ENCODE measurements at places on chromosomes 7 and 10.

DNA sequence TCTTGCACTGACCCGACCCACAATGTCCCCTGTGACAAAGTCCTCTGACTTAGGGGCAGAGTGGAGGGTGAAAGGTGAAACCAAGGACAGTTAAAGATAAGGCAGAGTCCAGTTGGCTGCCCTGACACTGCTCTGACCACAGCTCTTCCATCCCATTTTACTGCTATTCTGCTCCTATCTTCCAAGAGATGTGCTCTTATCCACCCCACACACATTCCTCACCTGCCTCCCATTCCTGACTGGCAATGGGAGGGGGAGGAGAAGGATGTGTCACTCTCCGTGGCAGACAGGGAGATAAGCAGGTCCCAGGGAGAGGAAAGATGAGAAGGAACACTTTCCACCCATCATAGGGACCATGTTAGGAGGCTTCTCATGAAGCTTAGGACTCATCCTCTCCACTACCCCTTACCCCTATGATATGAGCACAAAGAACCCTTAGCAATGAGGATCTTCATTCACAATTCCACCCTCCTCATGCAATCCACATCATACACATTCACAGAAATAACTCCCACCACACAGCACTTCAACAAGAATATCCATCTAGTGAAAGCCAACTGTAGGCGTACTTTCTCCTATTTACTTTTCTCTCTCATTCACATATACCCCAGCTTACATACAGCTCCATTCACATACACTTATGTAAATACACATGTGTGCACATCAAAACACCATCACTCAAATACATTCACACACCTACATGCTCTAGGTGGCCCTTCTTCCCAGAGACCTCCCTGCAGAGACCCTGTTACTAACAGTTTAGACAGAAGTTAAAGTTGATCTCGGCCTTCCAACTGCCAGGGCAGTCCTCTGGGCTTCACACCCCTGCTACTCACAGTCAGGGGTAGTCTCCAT lies 6.6 kb downstream of the SYNPO2L start:
- DNase-seq = no peak

DNA sequence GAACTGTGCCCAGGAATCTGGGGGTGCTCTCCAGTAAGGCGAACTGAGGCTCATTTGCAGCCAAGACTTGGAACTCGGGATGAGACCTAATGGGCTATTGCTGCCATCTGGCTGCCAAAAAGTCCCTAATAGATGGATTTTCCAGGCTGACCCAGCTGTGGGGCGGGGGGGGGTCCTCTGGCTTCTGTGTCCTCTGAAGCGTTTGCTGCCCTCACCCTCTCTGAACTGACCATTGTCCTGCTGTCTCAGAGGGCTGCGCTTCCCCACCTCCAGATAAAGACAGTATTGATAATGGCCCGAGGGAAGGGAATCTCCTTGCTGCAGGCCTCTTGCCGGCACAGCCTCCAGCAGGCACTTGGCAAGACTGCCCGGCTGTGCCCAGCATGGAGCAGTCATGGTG lies 46.6 kb downstream of the CLEC2L start:
- DNase-seq = no peak

GRCh38 chr10:1287487-1287886 lies 231.3 kb downstream of the WDR37 start:
- DNase-seq = no peak

GRCh38 chr7:110336423-110336822 lies 754.5 kb upstream of the LRRN3 start:
- no peak for DNase-seq

- DNase-seq = peak; percentile 74
These were observed 23.6 kb upstream of the SRI start for GRCh38 chr7:88243345-88243909.

GRCh38 chr10:72525277-72525676 lies 100.6 kb downstream of the MICU1 start:
- no peak for DNase-seq

DNA sequence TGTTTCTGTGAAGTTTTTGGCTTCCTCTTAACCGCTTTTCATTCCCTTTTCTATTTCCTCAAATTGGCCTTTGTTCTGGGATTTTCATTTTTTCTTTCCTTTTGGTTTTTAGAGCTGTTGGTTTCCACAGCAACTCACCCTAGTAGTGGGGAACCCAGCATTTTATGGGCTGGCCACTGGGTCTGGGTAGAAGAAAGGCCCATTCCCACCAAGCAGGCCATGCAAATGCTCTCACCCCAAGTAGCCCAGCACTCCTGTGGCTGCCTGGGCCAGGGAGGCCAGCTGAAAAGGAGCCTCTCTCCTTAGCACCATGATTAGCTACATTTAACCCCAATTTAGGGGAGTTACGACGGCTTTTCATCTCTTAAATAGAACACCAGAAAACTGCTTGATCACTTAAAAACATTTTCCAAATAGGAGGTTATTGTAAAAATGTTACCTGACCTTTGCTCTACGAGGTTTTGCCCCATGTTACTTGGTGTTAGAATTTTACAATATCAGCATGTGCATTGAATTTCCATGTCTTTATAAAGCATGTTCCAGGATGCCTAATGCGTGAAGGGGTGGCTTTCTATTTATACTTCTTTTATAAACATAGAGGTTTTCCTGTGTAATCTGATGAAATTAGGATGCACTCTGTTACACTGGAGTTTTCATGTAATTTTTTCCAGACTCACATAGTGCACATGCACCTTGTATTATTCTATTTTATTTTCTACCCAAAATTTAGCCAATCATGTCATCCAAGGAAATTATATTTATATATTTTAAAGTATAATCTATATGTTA lies 75.4 kb downstream of the FAM171A1 start:
- DNase-seq = no peak

DNA sequence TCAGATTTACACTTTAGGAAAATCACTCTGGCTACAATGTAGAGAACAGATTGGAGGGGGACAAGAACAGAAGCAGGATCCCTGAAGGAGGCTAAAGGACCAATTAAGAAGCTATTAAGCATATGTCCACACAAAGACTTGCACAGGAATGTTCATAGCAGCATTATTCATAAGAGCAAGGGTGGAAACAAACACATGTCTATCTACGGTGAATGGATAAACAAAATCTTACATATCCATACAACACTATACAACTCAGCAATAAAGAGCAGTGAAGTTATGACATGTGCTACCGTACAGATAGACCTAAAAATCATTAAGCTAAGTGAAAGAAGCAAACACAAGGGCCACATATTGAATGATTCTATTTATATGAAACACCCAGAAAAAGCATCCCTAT lies 10.4 kb downstream of the CHCHD3 start:
- no peak for DNase-seq

GRCh38 chr10:11036424-11037011 lies 18.8 kb downstream of the CELF2 start:
- peak; percentile 49 for DNase-seq

GRCh38 chr10:11007476-11008020 lies 10.1 kb upstream of the CELF2 start:
- DNase-seq = no peak

DNA sequence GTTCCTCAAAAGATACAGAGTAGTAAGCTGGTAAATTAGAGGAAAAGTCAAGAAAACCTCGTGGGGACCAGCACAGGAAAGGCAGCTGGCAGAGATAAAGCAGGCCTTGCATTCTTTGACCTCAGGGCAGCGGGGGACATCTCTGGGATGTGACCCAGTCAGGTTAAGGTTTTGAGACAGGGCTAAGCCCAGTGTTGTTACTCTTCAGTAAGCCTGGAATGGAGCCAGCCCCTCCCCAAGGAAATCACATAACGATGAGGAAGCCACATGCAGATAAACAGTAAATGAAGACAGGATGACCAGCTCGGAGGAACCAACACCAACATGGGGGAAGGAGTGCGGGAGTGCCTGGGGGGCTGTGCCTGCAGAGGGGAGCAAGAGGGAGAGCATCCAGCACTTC lies 99.6 kb downstream of the JAZF1 start:
- DNase-seq = no peak

- no peak for DNase-seq
These were observed 258.3 kb upstream of the IMMP2L start for GRCh38 chr7:111820621-111821020.

DNA sequence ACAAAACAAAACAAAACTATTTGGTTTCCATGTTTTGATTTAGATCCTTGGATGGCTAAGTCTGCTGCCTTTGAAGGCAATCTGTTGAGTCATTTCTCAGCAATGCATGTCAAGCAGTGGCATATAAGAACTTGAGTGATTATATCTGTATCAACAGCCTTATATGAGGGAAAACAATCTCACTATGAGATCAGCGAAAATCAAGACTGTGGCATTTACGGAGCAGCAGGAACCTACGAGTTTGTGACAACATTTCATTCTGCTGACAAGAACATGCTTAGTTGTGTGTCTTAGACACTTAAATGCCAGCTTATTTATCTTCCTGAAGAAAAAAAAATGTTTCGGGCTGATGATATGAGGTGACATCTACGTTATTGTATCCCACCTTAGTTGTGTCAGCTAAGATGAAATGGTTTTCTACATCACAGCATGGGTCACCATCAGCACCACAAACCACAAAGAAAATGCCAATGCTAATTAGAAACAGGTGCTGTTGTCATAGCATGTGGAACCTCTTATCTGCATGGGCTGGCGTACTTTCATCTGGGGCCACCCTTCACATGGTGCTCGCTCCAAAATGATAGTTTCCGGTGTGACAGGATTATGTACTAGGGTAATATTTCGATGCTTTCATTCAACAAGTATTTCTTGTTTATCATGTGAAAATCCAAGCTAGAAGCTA lies 1085.5 kb downstream of the SORCS1 start:
- DNase-seq = no peak

DNA sequence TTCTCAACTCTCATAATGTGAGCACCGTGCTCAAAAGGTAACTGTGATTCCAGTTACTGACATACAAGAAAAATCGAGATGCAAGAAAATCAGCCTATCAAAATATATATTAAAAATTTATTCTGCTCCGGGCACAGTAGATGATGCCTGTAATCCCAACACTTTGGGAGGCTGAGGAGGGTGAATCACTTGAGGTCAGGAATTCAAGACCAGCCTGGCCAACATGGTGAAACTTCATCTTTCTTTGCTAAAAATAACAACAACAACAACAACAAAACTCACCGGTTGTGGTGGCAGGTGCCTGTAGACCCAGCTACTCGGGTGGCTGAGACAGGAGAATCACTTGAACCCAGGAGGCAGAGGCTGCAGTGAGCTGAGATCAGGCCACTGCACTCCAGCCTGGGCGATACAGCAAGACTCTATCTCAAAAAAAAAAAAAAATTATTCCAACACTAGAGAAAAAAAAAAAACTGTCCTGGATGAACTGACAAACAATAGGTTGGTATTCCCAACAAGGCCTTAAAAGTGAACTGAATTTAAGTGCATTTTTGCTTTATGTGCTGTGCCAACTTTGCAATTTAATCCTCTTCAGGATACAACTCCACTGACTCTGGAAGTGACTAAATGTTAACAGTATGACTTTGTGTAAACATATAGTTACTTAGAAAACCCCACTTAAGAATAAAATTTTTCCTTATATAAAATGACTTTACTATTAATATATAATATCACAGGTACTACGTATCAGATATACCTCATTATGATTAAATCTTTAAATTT lies 51.1 kb downstream of the JMJD1C start:
- no peak for DNase-seq

DNA sequence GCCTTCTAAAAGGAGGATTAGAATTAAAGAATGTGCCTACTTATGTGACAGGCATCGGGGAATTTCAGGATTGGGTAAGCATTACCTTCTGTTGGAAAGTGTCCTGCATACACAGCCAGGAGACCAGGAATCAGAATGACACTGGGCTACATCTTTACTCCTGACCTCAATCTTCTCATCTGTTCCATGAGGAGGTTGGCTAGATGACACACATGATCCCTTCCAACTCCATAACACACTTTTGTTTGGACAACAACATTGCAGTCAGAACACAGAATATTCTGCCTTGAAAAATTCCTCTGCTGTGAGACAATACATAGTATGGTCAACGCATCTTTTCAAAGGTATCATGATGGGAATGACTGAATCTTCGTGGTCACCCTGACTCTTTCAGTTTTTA lies 1281.2 kb upstream of the SORCS1 start:
- no peak for DNase-seq

DNA sequence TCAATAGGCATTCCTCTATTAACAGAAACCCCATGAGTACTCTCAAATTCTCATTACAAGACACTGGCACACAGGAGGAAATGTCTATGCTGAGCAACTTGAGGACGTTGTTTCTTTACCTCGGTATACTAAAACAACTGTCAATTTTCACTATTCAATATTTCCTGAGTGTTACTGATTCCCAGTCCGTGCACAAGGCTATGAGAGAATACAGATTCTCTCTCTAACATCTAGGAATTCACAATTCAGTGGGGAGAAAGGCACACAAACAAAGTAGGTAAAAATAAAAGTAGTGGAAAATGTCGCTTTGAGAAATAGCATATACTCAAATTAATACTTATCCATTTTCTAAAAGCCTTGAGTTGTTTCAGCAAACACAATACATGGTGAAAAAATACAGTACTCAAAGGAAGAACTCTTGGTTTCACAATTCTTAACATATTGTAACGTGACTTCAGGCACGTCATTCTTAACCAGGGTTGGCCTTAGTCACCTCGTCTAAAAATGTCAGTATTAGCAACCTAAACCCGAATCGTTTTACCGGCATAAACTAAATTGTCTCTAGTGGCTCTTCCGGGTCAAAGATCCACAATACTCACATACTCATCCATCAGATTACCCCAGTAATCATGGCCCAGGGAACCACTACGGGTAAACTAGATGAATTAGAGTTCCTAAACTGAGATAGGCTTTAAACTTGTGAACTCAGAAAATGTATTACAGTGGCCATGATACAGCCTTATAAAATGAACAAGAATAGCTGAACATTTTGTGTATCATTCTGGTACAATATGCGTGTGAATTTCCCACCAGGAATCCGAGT lies 1.5 kb downstream of the IPMK start:
- peak; percentile 59 for DNase-seq

DNA sequence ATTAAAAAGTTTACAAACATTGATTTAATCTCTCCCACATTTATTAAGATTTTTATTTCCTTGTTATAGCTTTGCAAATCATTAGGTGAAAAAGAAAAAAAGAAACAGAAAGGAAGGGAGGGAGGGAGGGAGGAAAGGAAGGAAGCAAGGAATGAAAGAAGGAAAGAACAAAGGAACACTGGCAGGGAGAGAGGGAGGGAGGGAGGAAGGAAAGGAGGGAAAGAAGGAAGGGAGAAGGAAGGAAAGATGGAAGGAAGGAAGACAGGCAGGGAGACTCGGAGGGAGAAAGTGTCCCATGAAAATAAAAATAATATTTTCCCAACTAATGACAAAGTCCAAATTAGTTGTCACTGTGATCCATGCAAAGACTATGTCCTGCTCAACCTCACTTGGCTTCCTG lies 6.3 kb upstream of the ITGA8 start:
- no peak for DNase-seq

GRCh38 chr7:158587162-158588084 lies at the start of gene PTPRN2:
PTPRN2 (minus strand) TSS chr7:158587823.
- no peak for DNase-seq

DNA sequence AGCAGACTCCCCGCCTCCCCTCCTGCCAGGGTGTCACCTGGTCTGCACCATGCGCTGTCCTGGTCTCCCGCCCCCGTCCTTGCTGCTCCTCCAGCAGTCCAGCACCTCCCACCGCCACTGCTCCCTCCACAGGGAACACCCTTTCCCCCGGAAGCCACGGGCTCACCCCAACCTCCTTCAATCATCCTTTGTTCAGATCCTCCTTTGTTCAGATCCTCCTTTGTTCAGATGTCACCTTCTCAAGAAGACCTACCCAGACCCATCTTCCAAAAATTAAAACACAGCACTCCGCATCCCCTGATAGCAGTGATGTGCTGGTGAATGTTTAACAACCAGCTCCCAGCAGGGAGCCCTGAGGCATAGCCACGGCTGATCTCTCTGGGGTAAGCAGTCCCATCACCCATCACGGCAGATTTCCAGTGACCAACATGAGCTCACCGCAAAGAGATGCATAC lies 237.7 kb downstream of the USP6NL start:
- no peak for DNase-seq
